ENCODE measurements at places on chromosomes 11 and 22.

DNA sequence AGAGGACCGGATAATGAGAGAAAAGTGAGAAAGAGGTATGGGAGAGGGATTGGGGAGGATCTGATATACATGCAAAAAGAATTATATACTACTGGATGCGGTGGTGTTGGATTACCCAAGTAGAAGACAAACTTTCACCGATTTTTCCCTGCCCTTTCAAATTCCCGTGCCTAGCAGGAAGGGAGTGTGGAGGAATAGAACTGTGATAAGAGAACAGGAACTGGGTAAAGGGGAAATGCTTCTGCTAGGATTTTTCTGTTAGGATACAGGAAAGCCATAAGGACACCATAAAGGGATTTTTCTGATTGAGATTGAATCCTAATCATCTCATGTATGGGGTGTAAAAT lies 480 bp upstream of the MTMR2 start:
- peak; percentile 25 for DNase-seq

GRCh38 chr11:19800714-19801519 lies 88.3 kb downstream of the NAV2 start:
- no peak for DNase-seq

DNA sequence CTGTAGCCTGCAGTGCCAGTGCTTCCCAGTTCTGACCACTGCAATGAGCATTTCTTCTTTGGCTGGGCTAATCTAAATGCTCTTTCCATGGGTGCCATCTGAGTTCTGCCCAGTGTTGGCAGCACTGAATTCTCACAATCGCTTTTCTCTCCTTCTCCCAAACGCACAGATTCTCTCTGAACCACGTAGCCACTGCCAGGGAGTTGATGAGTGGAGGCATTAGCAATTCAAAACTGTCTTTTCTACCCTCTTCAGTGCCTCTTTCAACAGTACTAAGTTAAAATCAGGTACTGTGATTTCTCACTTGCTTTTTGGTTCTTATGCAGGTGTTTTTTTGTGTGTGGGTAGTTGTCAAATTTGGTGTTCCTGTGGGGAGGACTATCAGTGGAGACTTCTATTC lies 745.0 kb upstream of the ANO5 start:
- no peak for DNase-seq

DNA sequence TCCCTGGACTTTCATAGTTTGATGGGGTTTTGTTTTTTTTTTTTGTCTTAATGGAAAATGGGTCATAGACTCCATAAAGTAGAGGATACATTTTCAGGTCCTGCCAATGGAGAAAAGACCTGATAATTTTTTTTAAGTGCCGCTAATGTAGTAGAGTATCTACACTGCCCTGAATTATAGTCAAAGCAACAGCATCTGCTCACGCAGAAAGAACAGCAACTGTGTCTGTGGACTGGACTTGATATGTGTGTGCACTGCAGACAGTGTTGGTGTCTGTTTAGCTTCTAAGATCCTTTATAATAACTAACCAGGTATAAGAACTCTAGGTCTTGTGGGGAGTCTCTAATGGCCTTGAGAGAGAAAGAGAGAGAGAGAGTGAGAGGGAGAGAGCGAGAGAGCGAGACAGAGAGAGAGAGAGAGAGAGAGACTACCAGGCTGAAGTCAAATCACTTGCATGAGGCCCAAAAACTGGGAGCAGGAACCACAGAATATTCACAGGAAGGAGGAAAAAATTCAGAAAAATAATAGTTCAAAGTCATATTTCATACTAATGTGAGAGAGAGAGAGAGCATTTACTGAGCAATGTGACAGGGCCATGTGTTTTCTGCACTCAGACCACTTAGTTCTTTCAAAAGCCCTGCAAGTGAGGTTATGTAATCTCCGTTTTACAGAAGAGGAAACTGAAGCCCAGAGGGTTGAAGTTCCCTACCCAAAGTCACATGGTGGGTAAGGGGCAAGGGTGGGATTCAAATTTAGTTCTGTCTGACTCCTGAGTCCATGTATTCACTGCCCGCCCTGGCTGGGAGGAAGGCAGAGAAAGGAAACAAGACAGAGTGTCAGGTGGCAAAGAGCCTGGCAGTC lies 8.6 kb upstream of the MIAT start:
- DNase-seq, result no peak

- peak; percentile 87 for DNase-seq
These were observed 57.6 kb downstream of the SYN3 start for GRCh38 chr22:33000342-33001280.

DNA sequence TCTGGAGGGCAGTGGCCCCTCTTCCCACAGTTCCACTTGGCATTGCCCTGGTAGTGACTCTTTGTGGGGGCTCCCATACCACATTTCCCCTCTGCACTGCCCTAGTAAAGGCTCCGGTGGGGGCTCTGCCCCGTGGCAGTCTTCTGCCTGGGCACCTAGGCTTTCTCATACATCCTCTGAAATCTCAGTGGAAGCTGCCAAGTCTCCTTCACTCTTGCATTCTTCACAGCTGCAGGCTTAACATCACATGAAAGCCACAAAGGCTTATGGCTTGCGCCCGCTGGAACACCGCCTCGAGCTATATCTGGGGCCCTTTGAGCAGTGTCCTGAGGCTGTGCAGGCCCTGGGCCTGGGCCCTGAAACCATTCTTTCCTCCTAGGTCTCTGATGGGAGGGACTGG lies 25.3 kb downstream of the PLEKHB1 start:
- no peak for DNase-seq

- DNase-seq, result no peak
These were observed 170.9 kb downstream of the KIRREL3 start for GRCh38 chr11:126829716-126830115.

DNA sequence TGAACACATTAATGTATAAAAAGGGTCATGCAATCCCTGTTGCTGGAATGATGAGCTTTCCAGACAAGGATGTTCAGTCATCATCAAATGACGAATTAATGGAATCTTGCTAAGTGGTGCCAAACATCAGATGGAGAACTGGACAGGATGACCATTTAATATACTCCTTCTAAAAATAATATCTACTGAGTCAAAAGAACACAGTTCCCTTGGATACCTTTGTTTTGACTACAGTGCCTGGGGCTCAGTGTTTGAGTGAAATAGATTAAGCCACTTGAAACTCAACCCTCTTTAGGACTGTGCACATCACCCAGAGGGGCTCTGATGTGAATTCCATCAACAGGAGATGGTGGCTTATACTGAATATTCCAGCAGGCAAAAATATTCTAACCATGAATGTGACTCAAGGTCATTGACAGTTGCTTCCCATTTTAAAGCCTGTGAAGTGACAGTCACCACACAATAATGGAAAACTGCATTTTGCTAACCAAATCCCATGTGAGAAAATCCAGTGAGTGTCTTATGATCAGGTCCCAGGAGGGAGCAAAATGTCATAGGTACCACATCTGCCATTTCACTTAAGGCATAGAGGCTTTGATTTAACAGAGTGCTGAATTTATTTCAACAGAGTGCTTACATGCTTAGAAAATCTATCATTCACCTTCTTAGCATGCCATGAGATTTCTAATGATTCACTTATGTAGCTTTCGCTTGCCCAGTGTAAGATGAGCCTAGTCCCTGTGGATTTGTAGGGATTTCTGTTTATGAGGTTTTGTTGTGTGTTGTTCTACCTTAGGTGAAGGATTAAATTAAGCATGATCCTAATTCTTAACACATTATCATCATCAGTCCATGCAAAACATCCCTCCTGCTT lies 41.3 kb upstream of the SLN start:
- DNase-seq, result peak; percentile 39

DNA sequence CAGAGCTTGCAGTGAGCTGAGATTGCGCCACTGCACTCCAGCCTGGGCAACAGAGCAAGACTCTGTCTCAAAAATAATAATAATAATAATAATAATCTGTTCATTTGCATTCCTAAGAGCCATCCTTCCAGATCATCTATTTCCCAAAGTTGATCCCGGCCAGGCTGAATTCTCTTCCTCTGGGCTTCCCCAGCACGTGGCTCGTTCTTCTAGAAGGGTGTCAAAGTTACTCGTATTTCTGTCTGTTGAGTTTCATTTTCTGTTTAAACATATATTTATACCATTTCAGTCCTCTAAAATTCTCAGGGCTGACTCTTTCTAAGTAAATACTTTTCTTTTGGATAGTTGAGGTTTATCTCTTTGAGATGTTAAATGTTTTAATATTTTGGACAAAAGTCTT lies 4.8 kb upstream of the JHY start:
- no peak for DNase-seq

DNA sequence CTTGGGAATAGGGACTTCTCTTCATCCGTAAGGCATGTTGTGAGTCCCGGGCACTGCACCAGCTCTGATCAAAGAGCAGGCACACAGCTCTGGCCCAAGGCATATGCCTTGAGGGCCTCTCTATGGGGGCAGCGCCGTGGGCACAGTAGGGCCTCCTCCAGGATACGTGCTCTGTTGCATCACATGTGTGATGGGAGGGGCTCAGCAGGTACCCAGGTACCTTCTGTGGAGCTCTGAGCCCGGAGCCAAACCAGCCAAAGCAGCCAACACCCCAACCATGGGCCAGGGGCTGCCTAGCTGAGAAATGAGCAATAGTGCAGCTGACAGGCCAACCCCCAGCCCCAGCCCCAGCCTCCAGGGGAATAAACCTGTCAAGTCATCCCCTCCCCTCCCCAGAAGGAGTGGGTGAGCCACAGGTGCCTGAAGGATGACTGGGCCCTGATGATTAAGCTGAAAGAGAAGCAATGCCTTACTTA lies 79.7 kb upstream of the SHISAL1 start:
- DNase-seq, result peak; percentile 62

GRCh38 chr11:116644201-116644940 lies 128.4 kb downstream of the BUD13 start:
- peak; percentile 84 for DNase-seq

GRCh38 chr11:118212781-118213191 lies 12.0 kb downstream of the JAML start:
- DNase-seq, result no peak

DNA sequence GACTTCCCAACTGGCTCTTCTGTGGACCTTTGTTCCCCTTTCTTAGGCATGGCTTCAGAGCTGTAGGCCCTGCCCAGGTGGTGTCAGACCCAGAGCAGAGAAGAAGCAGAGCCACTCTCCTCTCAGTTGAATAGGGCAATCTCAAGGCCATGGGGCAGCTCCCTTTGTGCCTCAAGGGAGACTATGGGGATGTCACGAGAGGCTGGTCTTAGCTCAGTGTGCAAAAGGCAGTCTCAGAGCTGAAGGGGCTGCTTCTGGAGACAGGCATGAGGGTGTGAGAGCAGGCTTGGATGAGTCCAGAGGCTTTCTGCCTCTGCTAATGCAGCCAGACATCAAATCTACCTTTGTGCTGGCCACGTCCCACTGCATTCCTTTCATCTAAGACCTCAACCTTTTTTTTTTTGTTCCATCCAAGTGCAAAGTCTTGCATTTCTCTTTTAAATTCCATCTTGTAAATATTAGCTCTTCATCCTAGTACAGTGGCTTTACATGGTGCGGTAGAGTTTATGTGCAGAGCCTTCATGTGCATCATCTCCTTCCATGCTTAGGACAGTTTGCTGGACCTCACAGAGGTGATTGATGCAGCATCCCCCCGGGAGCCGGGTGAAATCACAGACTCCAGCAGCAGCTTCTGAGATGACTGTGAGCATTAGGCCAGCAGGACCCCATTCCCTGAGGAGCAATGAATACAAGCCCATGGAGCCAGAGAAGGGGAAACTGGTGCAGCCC lies 34.2 kb upstream of the FCHSD2 start:
- no peak for DNase-seq

DNA sequence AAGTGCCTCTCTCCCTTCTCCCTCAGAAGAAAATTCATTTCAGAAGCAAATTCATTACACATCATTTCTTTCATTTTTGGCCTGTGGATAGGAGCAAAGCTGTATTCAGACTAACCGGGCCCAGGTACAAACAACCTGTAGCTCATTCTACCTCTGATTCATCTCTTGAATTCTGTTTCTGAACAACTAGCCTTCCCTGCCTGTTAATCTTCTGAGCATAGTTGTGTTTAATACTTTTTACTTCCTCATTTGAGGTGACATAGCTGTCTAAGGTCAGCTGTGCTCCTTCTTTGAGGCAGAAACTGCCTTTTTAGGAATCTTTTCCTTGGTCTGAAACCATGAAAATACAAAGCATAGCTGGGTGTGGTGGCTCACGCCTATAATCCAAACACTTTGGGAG lies 12.6 kb upstream of the IL18BP start:
- no peak for DNase-seq

GRCh38 chr11:94635072-94635471 lies 67.9 kb downstream of the PIWIL4 start:
- DNase-seq, result no peak

DNA sequence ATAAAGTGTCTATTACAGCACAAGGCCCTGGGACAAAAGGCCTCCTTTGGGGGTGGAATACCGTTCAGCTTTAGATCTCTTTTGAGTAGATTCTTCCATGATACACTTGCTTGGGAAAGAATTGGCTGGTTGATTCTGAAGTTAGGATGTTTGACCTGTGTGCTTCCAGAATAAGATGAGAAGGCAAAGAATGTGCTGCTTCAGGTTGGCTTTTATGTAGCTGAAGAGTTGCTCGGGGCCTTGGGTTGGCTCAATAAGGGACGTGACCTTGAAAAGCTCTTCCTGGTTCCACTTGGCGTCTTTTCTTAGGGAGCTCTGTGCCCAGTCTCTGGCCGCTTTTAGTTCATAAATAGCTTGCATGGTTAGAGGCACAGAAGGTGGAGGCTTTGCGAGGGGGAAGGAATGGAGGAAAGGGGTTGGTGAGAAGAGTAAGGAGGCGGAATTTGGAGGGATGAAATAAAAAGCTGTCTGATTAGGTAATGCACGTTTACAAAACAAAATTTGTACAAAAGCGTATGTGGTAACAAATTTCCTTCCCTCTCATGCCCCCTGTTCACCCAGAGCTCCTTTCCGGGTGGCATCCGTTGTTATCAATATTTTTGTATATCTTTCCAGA lies 4.2 kb upstream of the SORL1-AS1 start:
- DNase-seq, result no peak

- DNase-seq, result no peak
These were observed 922 bp downstream of the HNRNPUL2 start for GRCh38 chr11:62726156-62726914.

DNA sequence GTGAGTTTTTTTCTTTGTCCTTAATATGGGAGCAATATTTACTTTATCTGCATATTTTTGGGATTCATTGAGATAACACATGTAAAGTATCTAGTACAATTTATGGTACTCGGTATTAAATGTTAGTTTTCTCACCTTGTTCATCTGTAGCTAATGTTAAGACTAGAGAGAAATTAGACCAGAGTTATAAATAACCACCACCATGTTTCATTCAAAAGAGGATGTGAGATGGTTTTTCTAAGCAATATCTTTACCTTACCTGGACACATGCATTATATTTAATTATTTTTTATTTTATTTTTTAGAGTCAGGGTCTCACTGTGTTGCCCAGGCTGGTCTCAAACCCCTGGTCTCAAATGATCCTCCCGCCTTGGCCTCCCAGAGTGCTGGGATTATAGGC lies 18.4 kb downstream of the ARHGAP42 start:
- no peak for DNase-seq

GRCh38 chr22:30150212-30150611 lies 69.9 kb downstream of the HORMAD2 start:
- no peak for DNase-seq

GRCh38 chr11:99098258-99098657 lies 77.5 kb downstream of the CNTN5 start:
- DNase-seq, result no peak

GRCh38 chr22:40668611-40669411 lies 10.5 kb upstream of the MCHR1 start:
- DNase-seq, result peak; percentile 98

Data from osteoblast (primary cell).